ENCODE measurements at places on chromosomes 7 and 10.

GRCh38 chr10:11154849-11155498 lies 137.3 kb downstream of the CELF2 start:
- no peak for DNase-seq

DNA sequence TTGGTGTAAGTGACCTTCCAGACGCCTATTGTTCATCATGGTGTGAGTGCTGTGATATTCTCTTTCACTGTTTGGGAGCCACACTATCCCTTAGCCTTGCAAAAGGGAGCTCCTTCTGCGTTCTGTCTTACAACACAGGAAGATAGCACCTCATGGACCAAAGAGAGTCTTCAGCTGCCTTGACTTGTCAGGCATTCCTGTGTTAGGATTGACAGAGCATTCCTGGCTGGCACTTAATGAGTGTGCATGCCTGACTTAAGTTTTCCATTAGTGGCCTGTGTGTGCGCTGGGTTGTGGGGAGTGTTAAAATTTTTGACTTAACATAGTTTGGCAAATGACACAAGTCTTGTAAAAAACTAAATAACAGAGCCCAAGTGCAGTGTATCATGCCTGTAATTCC lies 21.9 kb upstream of the MSRB2 start:
- DNase-seq = no peak

DNA sequence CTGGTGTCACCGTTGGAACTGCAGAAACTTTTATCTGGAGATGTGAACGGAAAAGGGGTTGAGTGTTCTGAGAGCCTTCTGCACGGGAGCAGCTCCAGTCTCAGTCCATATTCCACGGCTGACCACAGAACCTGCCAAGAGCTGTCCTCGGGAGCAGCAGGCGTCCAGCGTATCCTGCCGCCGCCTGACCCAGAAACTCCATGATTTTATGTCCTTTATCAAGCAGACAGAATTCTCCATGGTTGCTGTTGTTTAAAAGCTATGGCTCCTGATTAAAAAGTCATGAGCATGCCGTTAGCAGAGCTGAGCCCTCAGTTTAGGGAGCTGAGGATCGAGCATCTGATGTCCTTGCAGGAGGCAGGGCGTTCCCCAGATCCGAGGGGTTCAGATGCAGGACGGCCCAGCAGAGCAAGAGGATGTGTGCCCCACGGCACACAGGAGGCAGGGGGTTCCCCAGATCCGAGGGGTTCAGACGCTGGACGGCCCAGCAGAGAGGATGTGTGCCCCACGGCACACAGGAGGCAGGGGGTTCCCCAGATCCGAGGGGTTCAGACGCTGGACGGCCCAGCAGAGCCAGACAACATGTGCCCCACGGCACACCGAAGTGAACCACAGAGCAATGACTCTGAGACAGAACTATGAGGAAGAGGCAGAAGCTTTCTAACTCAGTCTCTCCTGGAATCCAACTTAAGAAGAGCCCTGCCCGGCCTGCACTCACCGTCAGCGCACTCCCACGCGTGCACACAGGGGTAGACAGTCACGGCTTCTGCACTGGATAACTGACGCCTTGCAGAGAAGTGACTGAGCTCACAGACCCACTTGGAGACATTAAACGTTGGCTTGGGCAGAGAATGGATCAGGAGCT lies 96.4 kb downstream of the WDR37 start:
- peak; percentile 11 for DNase-seq

DNA sequence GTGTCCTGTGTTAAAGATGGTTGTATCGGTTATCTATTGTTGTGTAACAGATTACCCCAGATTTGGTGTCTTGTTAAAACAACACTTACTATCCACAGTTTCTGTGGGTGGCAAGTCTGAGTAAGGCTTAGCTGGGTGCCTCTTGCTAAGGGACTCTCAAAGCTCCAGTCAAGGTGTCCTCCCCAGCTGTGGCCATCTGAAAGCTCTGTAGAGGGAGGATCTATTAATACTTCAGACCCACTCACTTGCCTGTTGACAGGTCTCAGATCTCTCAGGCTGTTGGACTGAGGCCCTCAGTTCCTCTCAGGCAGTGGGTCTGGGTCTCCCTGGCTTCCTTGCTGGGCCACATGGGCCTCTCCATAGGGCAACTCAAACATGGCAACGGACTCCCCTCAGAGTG lies 19.6 kb downstream of the ARID5B start:
- no peak for DNase-seq

GRCh38 chr7:158161194-158161593 lies 426.4 kb downstream of the PTPRN2 start:
- no peak for DNase-seq

DNA sequence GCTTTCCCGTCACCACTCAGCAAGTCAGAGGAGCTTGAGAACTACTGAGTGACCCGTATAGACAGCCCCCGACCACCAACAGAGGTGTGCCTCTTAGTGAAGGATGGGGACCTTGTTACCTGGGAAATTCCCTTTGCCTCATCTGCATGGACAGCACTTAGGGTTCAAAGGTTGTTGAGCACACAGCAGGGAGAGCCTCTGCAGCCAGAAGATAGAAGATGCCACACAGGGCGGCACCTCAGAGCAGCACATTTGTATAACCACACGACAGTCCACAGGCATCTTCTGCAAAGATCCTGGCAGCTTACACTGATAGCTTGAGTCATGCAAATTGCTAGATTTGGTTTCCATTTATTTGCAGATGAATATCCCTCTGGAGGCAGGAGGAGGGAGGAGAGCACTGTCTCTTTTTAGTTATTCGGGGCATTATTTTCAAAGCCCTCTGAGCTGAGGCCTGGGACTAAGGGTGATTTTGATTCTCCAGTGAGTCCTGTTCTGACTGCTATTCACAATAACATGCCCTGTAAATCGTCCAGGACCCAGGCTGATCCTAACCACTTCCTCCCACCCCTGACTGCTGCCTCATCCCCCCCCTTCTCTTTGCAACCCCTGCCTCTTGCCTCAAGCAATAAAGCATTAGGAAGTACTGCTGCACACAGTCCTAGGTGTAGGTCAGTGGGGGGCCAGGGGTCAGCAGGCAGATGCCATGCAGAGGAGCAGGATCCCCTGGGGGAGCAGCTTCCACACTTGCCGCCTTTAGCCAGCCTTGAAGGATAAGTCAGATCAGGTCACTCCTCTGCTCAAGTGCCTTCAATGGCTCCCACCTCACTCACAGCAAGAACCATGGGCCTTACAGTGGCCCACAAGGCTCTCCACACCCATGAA lies 24.6 kb upstream of the INMT start:
- DNase-seq = peak; percentile 37

DNA sequence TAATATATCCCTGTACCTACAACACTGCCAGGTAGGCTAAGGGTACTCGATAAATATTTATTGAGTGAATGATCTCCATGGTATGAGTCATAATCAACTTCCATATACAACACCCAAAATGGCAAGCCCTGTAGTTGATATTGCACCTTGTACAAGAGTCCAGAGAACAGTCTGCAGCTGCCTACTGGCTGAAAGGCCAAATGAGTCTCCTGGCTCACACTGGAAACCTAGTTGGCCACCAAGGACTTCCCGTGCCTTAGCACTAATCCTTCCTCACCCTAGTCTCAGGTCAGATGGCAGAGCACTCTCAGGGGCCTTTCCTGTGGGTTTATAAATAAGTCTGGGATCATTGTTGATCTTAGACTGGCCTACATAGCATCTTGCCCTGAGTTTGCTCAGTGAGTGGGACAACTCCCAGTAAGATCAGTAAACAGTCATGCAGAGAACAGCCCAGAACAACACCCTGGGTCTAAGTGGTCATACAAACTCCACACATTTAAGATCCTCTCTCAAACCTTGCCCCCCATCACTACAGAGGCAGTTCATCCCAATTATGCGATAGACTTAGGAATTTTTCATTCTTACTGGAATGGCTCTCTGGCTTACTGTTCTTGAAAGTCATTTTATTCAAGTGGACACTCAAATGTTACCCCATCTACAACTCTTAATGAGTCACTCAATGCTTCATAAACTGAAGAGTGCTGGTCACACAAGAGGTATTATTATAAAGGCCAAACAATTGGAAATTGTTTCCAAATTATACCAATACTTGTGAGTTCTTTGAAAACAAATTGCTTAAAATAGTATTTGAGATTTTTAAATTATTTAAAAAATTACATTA lies 14.7 kb upstream of the SLC16A9 start:
- DNase-seq = no peak

DNA sequence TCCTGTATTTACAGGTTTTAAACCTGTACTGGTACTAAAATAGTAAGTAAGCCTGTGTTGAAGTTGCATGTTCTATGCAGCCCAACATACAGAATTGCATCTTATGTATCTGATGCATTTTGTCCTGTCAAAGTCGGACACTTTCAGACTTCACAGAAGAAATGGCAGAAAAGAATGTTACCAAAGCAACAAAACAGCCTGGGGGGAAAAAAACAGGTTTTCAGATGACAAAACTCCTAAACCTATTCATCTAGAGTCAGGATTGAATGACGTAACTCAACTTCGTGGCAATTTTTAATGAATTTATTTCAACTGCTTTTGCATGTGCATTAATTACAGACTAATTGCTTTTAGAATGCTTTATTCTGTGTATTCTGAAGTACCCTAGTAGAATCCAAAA lies 28.4 kb downstream of the CYTH3 start:
- no peak for DNase-seq

DNA sequence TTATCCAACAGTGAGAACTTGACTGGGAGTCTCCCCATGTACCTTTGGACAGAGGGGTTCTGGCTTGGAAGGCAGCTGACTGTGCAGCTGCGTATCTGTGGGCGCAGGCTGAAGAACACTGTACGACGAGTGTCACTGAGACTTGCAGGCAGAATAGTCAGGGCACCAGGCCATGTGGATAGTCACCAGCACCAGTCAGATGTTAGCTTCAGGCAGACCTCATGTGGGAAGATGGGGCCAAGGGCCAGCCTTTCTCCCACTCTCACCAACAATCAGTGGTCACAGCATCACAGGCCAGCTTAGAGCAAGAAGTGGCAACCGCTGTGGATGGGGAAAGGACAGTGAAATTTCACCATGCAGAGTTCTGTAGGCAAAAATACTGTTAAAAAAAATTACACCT lies 43.4 kb upstream of the GJD4 start:
- no peak for DNase-seq

DNA sequence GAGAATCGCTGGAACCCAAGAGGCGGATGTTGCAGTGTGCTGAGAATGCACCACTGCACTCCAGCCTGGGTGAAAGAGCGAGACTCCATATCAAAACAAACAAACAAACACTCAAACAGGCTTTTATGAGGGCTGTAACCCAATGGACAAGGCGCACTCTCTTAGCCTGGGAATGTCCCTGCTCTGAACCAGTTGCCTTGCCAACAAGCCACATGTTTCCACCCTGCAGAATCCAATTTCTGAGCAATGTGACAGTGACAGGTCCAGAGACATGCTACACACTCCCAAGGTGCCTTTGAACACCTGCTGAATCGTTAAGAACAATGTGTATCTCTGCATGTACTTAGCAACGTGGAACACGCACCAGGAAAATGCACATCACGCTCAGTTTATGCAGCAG lies 186.8 kb upstream of the AUTS2 start:
- no peak for DNase-seq

- DNase-seq = peak; percentile 32
These were observed 271.9 kb downstream of the ADARB2 start for GRCh38 chr10:1465418-1465911.

- DNase-seq = no peak
These were observed 271.3 kb upstream of the CNTNAP2 start for GRCh38 chr7:145845345-145845744.

DNA sequence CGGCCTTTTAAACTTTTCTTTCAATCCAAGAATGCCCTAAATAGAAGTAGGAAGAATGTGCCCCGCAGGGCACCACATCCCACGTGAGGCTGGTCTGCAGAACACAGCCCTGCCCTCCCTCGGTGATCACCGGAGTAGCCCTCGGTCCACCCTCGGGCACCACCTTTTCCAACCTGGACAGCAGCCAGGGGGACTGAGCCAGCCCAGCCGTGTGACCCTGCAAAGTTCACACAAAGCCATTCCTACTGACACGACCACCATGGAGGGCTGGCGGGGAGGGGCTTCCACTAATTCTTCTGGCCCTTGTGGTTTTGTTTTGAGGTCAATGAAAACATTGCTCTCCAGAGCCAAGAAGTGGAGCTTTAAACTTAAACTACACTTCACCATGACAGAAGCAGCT lies 132.2 kb downstream of the TCERG1L start:
- DNase-seq = peak; percentile 1

- DNase-seq = no peak
These were observed 219.4 kb downstream of the ABCA13 start for GRCh38 chr7:48390388-48391327.

GRCh38 chr10:110918643-110919348 lies at the start of gene BBIP1:
TSS of gene BBIP1 (minus strand) at chr10:110919180. CDS start at chr10:110918157, 1,023 bp downstream.
- no peak for DNase-seq

GRCh38 chr7:42065942-42066341 lies 171.1 kb downstream of the GLI3 start:
- DNase-seq = no peak

DNA sequence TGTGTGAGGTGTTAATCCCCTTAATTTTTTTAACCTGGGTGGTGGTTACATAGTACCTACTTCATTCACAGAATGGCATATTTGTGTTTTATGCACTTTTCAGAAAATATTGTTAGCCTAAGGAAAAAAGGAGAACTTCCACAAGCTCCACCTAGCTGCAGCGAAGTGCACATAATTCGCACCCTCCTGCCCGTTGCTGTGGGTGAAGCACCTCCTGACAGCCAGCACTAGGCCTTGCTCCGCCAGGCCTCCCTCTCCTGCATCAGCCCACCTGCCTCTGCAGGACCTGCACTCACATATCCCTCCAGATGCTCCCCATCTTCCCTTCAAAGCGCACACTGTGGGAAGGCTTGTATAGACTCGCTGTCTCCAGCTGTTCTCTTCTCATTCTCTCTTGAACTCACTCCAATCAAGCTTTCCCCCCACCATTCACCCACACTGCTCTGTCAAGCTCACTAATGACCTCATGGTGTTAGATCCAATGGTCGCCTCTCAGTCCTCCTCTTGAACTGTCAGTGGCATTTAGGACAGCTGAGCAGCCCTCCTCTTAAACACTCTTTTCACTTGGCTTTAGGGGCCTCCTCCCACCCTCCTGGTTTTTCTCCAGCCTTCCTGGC lies 20.7 kb upstream of the GRID1 start:
- DNase-seq = no peak

GRCh38 chr7:3134745-3135144 lies 91.1 kb upstream of the CARD11 start:
- DNase-seq = peak; percentile 48

DNA sequence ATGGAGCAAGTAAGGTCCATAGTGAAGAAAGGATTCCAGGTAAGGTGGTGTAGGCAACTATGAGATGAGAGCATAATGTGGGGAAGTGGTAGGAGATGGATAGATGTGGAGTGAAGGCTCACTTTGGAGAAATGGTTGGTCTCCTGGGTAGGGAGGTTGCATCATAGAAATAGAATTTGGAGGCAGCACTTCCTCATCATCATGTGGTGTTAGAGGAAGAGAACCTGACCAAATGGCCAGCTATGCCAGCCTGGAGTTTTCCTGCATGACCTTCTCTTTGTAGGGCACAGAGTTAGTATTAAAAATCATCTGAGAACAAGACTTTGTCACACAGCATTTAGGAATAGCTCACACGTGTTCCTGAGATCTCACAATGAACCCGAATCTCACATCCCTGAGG lies 126.7 kb upstream of the CXCL12 start:
- no peak for DNase-seq

- no peak for DNase-seq
These were observed 107.4 kb downstream of the ARID5B start for GRCh38 chr10:62008946-62009345.

- no peak for DNase-seq
These were observed 35.1 kb downstream of the GUSB start for GRCh38 chr7:65946904-65947303.

GRCh38 chr7:108351729-108352131 lies 104.5 kb downstream of the NRCAM start:
- DNase-seq = no peak

- no peak for DNase-seq
These were observed 342.6 kb upstream of the LRGUK start for GRCh38 chr7:133784486-133785001.

GRCh38 chr10:121659236-121659635 lies 61.0 kb upstream of the FGFR2 start:
- DNase-seq = no peak

All from stimulated activated CD8-positive, alpha-beta memory T cell treated with anti-CD3 and anti-CD28 coated beads, Interleukin-4, amount 100 ng/mL, for 48 hours (primary cell).